ENCODE measurements at places on chromosomes 3 and 15.

- DNase-seq, result no peak
These were observed 164.8 kb upstream of the RORA start for GRCh38 chr15:61393949-61394348.

GRCh38 chr3:29693863-29694262 lies 413.0 kb downstream of the RBMS3 start:
- DNase-seq, result no peak

DNA sequence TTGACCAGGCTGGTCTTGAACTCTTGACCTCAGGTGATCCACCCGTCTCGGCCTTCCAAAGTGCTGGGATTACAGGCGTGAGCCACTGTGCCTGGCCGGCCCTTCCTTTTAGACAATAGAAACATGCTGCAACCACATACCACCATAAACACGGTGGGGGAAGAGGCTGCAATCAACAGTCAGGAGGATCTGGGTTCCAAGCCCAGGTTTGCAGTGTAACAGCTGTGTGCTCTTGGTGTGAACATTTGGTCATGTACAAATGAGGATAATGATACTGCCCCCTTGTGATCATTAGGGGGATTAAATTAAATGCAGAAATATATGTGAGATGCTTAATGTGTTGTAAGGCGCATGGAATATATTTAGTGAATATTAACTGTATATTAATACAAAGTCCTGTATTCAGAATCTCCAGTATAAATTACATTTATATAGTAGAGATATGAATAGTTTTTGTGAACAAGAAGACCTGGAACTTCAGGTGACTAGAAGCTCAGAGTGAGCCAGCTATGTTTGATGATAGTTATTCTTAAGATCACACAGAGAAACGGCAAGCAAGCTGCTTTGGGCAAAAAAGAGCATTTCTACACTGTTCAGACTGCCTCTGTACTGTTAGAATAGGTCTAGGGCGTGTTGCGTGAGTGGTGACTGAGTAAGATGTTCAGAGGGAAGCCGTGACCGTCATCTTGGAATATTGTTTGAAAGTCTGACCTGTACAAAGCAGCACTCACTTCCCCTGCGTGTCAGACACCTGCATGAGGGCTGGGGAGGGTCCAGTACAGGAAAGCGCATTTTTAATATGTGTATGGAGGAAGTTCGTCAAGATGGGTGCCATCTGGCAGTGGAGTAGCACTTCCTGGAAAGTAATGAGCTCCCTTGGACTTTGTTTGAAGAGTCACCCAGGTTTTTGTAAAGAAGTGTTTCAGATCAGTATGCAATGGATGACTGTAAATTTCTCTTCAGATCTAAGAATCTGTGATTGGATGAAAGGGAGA lies 125.8 kb downstream of the PGPEP1L start:
- DNase-seq, result no peak

GRCh38 chr15:43135351-43135750 lies 2.0 kb downstream of the TMEM62 start:
- DNase-seq, result no peak

- DNase-seq, result no peak
These were observed 105.0 kb downstream of the LRRK1 start for GRCh38 chr15:101024073-101024695.

DNA sequence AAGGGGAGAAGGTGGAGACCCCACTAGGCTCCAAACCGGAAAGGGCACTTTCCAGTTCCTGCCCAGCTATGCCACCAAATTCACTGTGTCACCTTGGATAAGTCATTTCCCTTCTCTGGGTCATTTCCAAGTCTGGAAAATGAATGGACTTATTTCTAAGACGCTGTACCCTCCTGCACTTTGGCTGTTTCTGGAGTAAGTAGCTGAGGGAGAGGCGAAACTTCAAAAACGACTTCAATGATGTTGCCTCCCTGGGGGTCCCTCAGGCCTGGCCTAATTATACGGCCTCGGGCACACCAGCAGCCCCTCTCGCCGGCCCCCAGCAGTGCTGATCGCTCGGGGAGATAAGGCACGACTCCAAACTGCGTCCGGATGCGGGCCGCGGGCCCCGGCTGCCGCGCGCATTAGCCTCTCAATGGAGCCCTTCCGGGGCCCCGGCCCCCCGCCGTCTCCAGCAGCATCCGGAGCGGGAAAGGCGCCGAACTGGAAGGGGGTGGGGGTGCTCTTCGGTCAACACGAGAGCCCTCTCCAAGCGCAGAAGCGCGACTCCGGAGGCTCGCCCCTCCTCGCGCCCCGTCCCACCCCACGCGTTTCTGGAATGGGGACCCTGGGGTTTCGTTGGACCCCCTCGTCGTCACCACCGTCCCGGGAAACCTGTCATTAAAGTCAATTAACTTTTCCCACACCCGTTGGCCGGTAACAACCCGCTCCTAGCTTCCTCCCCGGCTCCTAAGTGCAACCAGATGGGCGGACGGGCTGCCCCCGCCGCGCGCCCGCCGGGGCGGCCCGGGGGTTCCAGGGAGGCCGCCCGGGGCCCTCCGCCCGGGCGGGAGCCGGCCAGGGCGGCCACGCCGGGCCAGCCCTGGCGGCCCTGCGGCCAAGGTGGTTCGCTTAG lies 4.8 kb downstream of the HES1 start:
- DNase-seq, result no peak

- DNase-seq, result no peak
These were observed 65.7 kb upstream of the ALDH1L1 start for GRCh38 chr3:126245811-126246727.

GRCh38 chr3:190847436-190847835 lies 15.1 kb downstream of the GMNC start:
- no peak for DNase-seq

GRCh38 chr3:24341668-24342067 lies 153.0 kb downstream of the THRB start:
- DNase-seq, result no peak

GRCh38 chr15:99826157-99826780 lies 93.0 kb upstream of the LYSMD4 start:
- DNase-seq, result no peak

- no peak for DNase-seq
These were observed 17.1 kb downstream of the IQCB1 start for GRCh38 chr3:121817753-121818152.

- DNase-seq, result no peak
These were observed 3.7 kb downstream of the MELTF start for GRCh38 chr3:197025736-197026480.

Data from stimulated activated CD8-positive, alpha-beta memory T cell treated with anti-CD3 and anti-CD28 coated beads, Interleukin-4, amount 100 ng/mL, for 4 hours (primary cell).